ENCODE measurements at places on chromosomes 16 and 17.

DNA sequence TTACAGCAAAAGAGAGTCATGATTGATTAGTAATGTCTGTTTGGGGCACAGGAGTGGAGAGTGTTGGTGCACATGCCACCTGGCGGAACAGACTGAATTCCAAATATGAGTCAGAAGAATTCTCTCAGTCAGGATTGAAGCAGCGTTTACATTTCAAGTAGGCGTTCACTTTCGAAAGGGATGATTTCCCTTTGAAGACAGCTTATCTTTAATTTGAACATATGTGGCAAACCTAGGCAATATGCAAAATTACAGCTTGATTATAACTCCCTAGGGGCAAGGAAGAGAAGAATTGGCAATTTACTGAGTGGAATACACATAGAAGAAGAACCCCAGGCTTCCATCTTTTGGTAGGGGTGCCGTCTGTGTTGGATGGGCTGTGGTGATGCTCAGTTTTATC, 235.8 kb downstream of the HAPSTR1 start:
- DNase-seq = no peak

DNA sequence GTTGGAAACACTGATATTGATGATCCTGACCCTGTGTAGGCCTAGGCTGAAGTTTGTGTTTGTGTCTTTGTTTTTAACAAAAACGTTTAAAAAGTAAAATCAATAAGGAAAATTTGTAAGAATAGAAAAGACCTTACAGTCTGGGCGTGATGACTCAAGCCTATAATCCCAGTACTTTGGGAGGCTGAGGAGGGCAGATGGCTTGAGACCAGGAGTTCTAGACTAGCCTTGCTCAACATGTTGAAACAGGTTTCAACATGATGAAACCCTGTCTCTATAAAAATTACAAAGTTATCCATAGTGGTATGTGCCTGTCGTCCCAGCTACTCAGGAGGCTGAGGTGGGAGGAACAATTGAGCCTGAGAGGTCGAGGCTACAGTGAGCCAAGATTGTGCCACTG, 18.3 kb upstream of the TOM1L1 start:
- no peak for DNase-seq

GRCh38 chr17:40493697-40494096, 7.7 kb downstream of the TNS4 start:
- DNase-seq = no peak

DNA sequence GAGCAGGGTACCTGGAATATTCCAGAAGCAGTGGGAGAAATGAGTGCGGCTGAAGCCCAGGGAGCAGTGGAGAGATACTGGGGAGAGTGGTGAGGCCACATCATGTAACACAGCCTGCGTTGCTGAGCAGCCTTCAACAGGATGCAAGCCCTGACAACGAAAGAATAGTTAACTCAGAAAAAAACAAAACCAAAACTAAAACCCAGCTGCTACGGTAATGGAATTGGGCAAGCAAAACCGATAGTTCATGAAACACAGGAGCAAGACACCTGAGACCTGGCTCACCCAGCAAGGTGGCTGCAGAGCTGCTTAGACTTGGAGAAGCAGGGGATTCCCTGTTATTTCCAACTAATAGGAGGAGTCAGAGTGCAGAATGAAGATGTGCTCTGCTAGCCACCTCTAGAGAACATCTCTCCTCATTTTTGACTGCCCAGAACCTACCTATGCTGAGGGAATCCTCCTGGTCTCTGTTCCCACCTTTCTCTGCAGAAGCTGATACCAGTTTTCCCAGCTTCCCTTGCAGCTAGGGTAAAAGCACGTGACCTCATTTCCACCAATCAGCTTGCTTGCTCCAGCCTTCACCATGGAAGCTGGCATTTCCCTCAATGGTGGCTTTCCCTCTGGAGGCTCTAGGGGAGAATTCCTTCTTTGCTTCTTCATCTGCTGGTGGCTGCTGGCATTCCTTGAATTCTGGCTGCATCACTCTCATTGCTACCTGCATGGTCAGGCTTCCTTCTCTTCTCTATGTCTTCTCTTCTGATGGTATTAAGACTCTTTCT, 59.4 kb upstream of the XYLT1 start:
- no peak for DNase-seq

DNA sequence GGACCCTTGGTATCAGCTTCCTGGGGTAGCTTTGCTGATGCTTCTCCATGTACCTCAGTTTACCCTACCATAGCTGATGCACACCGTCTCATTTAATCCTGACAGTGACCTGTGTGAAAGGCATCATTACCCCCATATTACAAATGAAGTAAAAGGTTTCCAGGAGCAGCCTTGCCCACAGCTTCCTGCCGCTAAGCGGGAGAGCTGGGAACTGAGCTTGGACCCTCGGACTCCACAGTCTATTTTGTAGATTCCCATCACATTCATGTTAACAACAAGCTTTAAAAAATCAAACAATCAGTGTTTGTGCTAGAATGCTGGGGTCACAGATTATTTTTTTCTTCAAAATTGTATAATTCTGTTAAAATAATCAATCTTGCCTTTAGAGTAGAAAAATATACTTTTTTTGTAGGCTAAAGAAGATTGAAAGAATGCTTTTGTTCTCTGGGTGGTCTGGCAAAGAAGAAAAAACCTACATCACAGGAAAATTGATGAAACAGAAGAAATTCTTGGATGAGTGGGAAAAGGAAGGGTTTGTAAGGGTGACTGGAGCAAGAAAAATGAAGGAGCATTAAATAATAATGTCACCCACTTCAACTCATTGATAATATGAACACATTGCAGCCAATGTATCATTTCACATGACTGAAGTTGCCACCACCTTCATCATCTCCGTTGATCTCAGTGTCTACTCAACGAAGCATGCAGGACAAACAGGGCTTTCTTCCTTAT, 9.5 kb upstream of the USP10 start:
- DNase-seq = no peak

DNA sequence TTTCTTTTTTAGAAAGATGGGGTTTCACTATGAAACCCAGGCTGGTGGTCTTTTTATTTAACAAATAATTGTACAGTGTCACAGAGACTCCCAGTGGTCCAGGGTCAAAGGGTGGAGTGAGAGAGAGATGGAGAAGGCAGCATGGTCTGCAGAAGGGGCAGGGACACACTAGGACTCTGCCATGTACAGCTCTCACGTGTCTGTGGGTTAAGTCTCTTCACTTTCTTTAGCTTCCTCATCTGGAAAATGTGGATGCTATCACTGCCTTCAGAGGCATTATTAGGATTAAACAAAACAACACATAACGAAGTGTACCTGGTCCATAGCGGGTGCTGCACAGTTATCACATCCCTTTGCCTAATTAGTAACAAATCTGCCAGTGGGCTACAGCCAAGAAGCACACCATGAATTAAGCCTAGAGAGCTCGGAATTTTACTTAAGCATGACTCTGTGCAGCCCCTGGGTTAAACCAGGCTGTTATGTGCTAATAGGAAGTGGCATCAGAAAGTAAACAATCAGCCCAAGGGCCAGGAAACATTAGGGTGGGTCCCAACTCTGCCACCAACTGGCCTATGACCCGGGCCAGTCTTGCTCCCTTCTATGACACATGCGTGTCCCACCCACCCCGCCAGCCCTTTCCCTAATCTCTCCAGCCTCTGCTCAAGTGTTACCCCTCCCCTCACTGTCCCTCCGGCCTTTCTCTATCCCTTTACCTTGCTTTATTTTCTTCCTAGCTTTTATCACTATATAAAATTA, 13.9 kb downstream of the TOP3A start:
- DNase-seq = no peak

DNA sequence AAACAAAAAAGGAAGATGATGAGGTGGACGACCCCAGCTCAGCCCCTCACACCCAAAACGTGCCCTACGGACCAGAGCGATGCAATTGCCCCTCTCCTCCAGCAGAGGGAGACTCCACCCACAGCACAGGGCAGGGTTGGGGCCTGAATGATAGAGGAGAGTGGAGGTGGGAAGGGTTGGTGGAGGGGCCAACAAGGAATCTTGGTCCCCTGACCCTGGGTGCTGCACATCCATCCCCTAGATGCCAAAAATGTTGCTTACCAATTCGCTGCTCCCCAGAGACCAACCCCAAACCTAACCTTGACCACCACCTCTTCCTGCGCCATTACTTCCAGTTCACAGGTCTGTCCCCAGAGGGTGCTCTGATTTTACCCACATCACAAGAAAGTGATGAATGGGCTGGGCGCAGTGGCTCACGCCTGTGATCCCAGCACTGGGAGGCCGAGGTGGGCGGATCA, 12.9 kb downstream of the P2RX5 start:
- no peak for DNase-seq

GRCh38 chr17:61211236-61211635, 188.4 kb upstream of the TBX2 start:
- no peak for DNase-seq

DNA sequence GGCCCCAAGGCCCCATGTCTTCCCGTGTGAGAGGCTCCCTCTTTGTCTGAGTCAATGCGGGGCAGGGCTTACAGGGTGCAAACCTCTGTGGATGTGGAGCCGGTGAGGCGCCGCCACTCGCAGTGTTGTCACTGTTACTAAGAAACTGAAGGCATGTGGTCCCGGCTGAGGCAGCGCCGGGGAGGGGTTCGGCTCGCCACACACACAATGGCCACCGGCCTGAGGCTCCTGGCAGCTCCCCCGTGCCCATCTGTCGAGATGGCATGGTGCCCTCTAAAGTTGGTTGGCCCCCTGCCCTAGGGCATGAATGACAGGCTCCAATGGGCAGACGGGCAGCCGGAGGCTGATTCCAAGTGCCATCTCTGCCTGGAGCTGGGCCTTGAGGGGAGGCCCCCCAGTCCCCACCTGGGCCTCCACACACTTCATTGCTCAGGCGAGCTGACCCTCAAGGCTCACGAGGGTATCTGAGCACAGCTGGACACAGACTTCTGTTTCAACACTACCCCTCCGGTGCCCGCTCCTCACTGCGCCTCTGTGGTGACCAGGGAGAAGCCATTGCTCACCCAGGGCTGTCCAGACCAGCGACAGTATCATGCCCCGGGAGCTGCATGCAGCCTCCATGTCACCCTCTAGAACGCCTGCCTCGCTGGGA, 137.2 kb downstream of the C16orf78 start:
- DNase-seq = peak; percentile 47

- no peak for DNase-seq
Observed at GRCh38 chr17:54259476-54259875, 436.7 kb downstream of the KIF2B start.

- no peak for DNase-seq
Observed at GRCh38 chr17:56737421-56738161, 96.1 kb downstream of the C17orf67 start.

- DNase-seq = no peak
Observed at GRCh38 chr16:84220851-84221250, 19.0 kb downstream of the KCNG4 start.

DNA sequence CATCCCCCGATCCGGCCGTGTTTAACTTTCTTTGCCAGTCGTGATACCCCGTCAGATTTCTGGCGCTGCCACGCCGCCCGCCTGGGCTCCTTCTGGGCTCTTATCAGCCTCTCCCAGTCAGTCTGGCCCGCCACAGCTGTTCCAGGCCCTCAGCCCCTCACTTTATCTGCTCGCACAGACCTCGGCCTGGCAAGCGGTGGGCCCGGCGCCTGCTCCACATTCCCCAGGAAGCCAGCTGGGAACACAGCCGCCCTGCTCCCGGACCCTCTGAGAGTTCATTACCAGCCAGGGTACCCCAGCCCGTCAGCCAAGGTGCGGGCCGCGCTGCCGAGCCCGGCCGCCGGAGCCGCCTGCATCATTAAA, 157.5 kb downstream of the ZNF423 start:
- no peak for DNase-seq

GRCh38 chr17:77145612-77146245, 5.0 kb downstream of the SEC14L1 start:
- peak; percentile 72 for DNase-seq

- no peak for DNase-seq
Observed at GRCh38 chr17:2419486-2419885, 18.6 kb upstream of the MNT start.

DNA sequence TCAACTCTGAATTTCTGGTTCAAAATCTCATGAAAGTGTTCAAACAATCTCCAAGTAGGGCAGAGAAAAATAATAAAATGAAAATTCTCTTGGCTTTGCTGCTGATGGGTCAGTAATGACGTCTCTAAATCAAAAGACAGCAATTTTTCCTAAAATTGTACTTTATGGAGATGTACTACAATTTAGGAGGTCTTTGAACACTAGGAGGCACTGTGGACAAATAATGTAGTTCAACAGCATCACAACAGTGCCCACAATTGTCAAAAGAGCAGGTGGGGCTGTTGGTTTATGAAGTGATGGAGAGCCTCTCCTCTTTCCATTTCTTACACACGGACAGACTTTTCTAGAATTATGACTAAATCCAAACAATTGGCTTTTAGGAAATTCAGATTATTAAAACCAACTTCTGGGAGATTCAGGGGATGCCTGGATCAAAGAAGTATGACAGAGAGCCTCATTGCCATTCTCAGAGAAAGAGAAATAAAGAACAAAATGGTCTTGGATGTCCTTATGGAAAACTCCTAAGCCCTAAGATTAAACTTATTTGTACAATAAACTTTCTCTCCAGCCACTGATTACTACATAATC, 23.8 kb downstream of the EZH1 start:
- no peak for DNase-seq

DNA sequence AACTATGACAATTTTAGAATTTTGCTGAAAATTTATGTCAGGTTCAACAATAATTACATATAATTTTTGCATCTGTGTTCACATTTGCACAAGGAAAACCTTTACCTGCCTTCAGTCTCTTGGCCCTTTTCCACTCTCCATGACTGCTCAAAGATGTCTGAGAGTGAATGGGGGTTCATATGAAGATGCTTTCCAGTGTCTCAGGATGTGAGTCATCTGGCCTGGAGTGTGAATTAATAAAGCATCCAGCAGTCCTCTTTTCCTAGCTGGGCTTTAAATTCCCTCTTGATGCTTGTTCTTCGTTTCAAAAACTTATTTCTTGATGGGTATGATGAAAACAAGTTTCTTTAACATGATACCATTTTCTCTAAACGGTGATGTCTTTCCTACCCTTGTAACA, 99.9 kb downstream of the CDK5R1 start:
- DNase-seq = no peak

Measured in head of caudate nucleus (tissue), 42 donors.